Stimulated activated CD4-positive, alpha-beta T cell treated with anti-CD3 and anti-CD28 coated beads, Interleukin-15, amount 100 ng/mL, for 1 hour (primary cell): ENCODE measurements at places on chromosomes 5 and 9.

DNA sequence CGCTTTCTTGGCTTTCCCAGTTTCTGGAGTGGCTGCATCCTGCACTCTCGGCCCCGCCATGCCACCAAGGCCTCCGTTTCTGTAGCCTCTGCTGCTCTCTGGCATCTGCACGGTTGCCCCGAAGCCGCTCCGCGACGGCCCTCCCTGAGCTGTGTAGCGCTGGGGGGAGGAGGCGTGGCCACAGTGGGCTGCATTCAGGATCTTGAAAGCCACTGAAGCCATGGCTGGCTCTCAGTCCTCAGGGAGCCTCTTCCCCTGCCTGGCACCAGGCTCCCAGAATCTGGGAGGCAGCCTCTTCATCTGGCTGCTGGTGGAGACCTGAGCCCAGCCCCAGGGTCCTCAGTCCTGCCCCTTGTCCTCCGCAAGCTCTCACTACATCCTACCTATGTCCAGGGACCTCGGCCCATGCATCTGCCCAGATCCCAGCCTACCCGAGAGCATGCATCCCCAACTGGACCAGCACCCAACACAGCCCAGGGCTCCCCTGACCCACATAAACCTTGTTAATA, 25.1 kb downstream of the PAEP start:
- DNase-seq: no peak

DNA sequence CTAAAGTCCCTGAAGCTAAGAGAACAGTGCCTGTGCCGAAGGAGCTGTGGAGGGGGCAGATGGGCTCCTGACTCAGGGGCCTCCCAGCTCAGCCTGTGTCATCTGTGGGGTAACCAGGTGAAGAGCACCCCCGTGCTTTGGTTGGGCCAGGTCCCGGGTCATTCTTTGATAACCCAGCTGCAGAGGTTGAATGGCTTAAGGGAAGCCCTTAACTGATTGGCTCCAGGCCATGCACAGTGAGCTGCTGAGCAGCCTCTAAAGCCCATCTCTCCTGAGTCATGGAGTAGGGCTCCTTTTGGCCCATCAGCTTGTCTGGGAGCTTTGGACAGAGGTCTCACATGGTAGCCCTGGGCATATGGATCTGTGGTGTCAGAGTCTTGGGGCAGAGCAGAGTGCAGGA, 28.7 kb downstream of the COL27A1 start:
- DNase-seq: no peak

DNA sequence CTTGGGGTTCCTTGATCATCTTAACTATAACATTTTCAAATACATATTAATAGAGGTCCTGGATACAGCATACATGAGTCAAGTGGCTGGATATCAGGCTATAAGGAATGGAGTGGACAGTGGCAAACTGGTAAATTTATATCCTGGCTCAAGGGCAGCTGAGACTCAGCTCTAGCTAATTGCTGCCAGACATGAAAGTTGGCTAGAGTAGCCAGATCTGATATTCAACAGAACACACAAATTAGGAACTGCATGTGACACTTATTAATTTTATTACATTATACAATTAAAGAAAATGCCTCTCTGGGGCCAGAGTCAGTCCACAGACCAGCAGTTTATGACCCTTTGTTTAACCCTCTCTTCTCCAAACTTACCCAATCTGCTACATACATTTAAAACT, 206.5 kb downstream of the KCTD16 start:
- no peak for DNase-seq

DNA sequence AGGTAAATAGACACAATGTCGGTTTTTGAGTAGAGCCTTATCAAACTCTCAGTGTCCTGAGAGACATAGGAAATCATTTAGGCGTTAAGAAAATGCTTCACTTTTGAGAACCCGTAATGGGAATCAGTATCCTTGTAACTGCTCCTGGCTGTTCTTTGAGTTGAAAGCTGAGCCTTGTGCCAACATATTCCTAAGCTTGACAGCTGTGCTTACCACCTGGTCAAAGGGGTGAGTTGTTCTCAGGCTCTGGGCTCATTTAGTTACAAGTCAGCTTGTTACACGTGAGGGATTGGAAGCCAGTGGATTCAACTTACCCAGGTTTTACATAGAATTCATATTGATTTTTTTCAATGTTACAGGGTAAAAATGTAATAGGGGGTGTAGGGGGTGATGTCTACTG, 145.9 kb downstream of the GABRB2 start:
- no peak for DNase-seq

GRCh38 chr9:92299116-92299515, 5.6 kb upstream of the IARS1 start:
- DNase-seq: no peak

DNA sequence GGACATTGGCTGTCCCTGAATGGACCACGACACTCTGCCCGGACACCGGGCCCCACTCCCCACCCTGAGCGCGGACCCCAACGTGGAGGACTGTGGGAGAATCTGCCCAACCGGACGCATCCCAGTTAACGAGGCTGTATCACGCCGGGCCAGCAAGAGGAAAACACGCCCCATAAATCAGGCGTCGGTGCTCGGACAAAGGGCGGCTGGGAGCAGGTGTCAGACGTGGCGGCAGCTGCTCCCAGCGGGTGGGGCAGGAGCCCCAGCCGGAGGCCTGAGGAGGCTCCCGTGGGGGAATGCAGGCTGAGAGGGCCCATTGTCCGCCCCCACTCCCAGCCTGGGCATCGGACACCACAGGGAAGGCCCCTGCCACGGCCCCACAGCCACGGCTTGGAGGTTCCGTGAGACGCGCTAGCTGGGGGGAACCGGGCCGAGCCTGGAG, 19.2 kb downstream of the NOTCH1 start:
- no peak for DNase-seq

GRCh38 chr5:124932791-124933600, 186.6 kb upstream of the ZNF608 start:
- DNase-seq: no peak

DNA sequence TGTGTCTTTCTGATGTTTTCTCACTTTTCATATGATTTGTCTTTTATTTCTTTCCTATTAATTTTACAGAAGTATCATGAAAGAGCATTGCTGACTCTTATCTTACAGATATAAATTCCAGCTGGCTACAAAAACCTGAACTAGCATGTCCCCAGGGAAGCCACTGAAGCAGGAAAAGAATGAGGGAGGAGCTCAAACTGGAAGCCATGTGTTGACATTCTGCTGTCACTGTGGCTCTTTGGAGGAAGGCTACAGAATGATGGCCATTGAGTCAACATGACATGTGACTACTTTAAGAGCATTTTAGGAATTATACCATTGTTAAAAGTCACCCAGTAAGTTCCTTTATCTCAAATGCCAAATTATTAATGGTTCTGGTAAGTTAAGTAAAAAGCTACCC, 638.3 kb upstream of the DMAC1 start:
- DNase-seq: no peak

DNA sequence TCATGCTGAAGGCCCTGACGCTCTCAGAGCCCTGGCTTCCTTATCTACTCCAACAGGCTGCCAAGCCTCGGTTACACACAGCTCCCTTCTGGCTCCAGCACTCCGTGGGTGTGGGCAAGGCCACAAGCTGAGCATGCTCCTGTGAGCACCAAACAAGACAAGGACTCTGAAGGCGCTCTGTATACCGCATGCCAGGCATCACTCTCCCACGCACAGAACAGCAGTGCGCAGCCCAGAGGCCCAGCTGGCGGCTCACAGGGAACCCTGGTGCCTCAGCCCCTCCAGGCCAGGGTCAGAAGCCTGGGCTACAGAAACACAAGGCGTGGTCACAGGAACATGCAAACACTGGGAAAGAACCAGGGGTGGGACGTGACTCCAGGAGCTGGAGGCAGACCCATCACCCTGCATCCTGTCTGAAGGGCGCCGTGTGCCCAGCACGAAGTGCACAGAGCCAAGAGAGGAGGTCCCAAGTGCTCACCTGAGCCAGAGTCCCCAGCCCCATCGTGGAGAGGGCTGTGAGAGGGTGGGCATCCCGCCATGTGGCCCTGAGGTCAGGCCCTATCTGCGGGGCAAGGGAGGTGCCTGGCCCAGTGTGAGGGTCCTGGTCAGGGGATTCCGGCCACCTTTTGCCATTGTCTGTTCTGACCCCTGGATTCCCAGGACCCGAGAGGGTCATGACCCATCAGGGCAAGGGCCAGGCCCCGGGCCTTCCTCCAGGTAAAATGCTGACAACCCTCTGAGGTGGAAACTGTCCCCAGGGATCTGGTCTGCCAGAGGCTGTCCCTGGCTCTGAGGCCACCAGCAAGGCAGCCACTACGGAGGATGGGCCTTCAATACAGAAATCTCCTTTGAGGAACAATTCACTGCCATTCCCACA, 54.7 kb downstream of the COL23A1 start:
- no peak for DNase-seq

DNA sequence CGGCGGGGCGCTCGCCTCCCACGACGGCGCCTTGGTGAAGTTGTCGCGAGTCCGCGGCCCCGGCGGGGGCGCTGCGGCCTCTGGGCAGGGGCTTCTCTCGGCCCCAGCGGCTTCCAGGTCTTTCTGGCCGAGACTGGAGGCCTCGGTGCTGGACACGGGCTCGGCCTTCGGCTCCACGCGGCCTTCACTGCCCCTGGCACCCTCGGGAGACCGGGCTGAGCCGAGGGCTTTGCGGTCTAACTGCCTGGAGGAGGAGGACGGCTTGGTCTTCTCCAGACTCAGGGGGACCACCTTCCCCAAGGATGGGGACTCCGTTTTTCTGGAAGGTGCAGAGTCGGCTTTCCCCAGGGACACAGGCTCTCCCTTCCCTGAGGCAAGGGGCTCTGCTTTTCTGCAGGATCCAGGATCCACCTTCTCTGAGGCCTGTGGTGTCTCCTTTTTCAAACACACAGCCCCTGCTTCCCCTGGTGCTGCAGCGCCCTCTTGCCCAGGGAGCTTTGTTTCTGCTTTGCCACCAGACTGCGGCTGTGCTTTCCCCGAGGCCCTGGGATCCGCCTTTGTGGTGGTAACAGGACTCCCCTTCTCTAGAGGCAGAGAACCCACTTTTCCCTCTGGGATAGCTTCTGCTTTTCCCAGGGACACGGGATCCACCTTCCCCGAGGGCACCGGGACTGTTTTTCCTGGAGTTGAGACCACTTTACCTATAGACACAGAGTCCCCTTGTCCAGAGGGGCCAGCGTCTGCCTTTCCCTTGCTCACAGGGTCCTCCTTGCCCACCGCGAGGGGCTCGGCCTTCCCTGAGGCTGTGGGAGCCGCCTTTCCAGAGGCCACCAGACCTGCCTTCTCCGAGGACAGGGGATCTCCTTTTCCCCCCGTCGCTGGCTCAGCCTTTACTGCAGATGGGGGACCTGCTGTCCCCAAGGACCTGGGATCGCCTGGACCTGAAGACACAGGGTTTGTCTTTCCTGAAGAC, 12.3 kb downstream of the GPRIN1 start:
- DNase-seq: no peak

- DNase-seq: no peak
These were observed 1272.3 kb upstream of the CDH9 start for GRCh38 chr5:28310696-28311095.

GRCh38 chr5:157113002-157113401, 4.2 kb upstream of the HAVCR2 start:
- DNase-seq: no peak

DNA sequence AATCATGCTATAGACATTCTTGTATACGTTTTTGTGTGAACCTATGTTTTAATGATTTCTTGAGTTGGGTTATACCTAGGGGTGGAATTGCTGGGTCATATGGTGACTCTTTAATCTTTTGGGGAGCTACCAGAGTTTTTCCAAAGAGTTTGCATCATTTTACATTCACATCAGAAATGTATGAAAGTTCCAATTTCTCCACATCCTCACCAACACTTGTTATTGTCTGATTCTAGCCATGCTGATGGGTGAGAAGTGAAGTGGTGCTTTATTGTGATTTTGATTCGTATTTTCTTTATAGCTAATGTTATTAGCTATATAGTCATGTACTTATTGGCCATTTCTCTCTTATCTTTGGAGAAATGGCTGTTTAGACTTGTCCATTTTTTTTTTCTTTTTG, 18.1 kb downstream of the OCLN start:
- no peak for DNase-seq

GRCh38 chr9:91179237-91180138, 182.2 kb downstream of the AUH start:
- no peak for DNase-seq

GRCh38 chr5:181191526-181192336, 13.3 kb downstream of the TRIM7 start:
- DNase-seq: peak; percentile 96

DNA sequence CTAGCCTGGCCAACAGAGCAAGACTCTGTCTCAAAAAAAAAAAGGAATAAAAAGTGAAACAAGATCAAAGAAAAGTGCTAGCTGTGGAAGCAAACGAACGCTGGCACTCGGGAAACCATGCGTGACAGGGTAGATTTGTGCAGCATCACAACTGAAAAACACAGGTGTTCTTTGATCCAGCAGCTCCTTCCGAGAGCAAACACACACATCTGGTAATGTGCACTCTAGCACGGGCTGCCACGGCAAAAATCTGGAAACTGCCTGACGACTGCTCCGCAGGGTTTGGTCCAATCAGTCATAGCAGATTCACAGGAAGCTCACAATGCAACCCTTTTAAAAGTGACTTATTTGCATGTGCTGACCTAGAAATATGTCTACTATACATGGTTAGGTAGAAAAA, 80.0 kb downstream of the SYK start:
- DNase-seq: no peak

DNA sequence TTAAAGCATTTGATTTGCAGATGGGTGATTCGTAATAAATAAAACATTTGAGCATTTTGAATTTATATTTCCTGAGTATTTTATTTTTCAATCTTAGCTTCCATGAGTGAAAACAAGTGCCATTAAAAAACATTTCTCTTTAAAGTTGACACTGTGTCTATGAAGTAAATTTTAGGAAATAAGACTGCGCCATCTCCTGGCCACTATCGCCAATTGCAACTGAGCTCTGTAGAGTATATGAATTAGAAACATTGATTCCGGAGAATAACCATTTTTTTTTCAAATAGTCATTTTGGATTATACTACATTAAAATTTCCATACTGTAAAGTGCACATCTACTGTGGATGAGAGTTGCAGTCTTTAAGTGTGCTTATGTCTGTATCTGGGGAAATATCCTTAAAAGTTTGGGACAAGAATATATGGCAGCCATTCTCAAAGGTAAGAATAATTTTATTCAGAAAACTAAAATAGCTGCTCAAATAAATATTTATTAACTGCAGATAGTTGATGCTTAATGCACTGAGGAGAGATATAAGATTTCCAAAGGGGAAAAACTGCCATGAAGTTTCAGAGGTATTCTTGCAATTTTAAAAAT, 5.9 kb downstream of the DMRTA1 start:
- peak; percentile 16 for DNase-seq

GRCh38 chr5:147708708-147709107, 73.8 kb downstream of the JAKMIP2 start:
- DNase-seq: no peak

GRCh38 chr9:105191508-105192121, 52.8 kb upstream of the SLC44A1 start:
- DNase-seq: no peak

DNA sequence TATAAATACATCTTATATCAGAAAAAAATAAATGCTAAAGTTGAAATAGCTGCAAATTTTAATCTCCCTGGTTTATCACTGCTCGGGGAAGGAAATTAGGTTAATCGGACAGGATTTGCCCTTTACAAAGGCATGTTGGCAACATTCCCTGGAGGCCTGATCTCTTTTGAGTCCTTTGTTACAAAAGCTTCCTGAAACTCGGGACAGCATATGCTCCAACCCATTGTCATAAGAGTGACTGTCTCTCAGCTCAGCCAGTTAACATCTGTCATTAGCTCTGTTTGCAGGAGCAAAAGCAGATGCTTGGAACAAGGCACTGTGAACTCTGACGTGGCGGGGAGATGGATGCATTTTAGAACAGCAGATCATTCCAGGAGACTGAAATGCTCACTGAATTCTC, 80.6 kb downstream of the MYO10 start:
- DNase-seq: no peak

- no peak for DNase-seq
These were observed 51.4 kb upstream of the NCS1 start for GRCh38 chr9:130120832-130121231.
